ENCODE measurements at places on chromosomes 12 and 14. TPM values are rescaled to one million over a fixed set of nuclear protein-coding genes. Genes with fewer than 3 reads are reported as not detected.

DEPDC4 gene
- total RNA-seq = 5.1 TPM

- no peaks in the 10 kb centered on the region for H3K36me3 ChIP-seq
- H3K4me3 ChIP-seq = no peak overlapping the region
- no peak for DNase-seq
- H3K27me3 ChIP-seq = no peaks in the 10 kb centered on the region
- no peak overlapping the region for H3K27ac ChIP-seq
These were observed 43.3 kb upstream of the NT5DC3 start for GRCh38 chr12:103884316-103884715.

DNA sequence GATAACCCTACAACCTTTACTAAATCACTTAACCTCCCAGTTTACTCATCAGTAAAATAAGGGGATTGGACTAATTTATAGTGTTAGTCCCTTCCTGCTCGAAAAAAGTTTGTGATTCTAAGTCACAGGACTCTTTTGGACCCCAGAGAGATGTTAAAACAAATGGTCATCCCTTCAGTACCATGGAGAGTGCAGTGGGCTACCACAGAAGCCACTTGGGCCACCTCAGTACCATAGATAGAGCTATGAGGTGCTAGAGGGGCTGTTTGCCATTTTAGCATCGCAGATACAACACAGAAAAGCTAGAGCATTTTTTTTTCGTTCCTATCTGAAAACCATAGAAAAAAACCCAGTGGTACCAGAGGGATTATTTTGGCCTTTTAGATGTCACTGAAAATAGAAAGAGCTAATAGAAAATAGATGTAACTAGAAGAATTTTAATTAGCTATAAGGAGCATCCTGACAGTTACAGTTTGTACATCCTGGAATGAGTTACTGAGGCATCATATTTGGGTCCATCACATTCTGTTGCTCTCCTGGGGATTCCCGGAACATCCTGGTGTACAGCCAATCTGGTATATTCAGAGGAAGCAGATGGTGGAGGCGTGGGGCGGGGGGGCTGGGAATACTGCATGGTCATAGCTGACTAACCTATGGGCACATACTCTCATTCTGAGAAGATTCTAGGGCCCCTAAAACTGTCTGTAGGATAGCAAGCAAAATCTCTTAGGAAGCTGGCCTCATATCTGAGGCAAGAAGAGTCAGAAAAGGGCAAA is 2.8 kb downstream of the ZNF219 start:
- H3K4me1 ChIP-seq = peaks cover 22% of the 10 kb centered on the region
- peak; percentile 63 for DNase-seq
- H3K27me3 ChIP-seq = peaks cover 2% of the 10 kb centered on the region
- H3K27ac ChIP-seq = peak overlapping the region; percentile 12
- no peak overlapping the region for H3K4me3 ChIP-seq

- H3K36me3 ChIP-seq = peaks cover 15% of the 10 kb centered on the region
- H3K4me3 ChIP-seq = peak overlapping the region; percentile 48
- no peak overlapping the region for H3K27ac ChIP-seq
- peaks cover 30% of the 10 kb centered on the region for H3K4me1 ChIP-seq
- peak; percentile 75 for DNase-seq
- no peaks in the 10 kb centered on the region for H3K27me3 ChIP-seq
These were observed 43.5 kb downstream of the B4GALNT3 start for GRCh38 chr12:503111-503761.

- H3K27ac ChIP-seq = no peak overlapping the region
- H3K36me3 ChIP-seq = no peaks in the 10 kb centered on the region
- H3K27me3 ChIP-seq = no peaks in the 10 kb centered on the region
- peak; percentile 12 for DNase-seq
These were observed 445.4 kb downstream of the BCL11B start for GRCh38 chr14:98826618-98827017.

- H3K4me1 ChIP-seq = peaks cover 9% of the 10 kb centered on the region
- no peak for DNase-seq
- H3K4me3 ChIP-seq = no peak overlapping the region
- no peaks in the 10 kb centered on the region for H3K27me3 ChIP-seq
- no peaks in the 10 kb centered on the region for H3K36me3 ChIP-seq
These were observed 31.0 kb upstream of the LGALS3 start for GRCh38 chr14:55097881-55098560.

DNA sequence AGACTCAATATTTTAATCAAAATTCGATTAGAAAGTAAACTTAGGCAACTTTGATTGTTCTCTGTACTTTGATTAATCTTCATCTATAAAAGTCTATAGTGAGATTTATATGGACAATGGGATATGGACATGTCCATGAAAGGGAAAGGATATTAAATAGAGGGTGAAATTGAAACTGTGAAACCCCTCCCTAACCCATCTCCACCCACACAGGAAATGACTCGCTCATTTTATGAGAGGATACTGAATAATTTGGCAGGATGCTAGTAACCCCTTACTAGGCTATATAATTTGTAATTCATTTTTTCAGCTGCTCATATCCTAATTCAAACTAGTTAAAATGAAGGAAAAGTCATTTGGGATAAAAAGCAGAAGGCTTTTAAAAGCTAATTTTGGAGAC is 328.0 kb upstream of the ATP2B1 start:
- no peaks in the 10 kb centered on the region for H3K4me1 ChIP-seq
- no peaks in the 10 kb centered on the region for H3K36me3 ChIP-seq
- H3K4me3 ChIP-seq = no peak overlapping the region
- no peak for DNase-seq
- no peaks in the 10 kb centered on the region for H3K27me3 ChIP-seq
- no peak overlapping the region for H3K27ac ChIP-seq

SYNJ2BP gene
- 40.6 TPM for total RNA-seq

GLI1 gene
- total RNA-seq = 2.5 TPM

FITM1 gene
- total RNA-seq = not detected

ASCL1 gene
- total RNA-seq = not detected

ETFBKMT gene
- 2.4 TPM for total RNA-seq

DNA sequence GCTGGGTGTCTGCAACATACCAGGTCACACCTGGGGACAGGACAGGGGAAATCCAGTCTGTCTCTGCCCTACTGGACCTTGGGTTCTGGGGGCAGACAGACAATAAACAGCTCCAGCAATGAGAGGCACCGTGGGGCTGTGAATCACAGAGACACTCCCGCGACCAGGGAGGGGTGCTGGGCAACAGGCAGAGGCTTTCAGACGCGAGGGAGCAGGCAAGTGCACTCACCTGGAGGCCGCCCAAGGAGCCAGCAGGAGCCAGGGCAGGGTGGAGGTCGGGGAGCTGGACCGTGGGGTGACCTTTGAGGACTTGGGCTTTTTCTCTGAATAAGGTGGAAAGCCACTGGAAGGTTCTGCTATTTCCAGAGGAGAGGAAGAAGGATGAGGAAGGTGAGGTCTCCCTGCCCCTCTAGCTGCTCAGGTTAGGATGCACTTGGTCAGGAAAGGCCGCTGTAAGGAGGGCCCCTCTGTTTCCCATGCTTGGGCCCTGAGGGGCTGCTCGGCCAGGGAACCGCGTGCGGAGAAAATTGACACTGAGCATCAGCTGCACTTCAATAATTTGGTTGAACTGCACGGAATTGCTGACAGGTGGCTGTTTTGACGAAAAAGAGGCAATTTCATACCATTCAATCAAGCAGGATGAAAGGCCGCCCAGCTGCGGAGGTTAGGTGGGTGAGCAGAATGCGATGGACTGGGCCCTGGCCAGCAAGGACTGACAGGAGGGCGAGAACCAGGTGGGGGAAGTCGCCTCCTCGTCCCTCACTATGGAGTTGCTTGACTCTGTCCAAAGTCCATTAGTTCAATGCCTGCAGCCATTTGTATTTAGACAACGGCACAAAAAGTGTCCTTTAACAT is 42.2 kb downstream of the JAG2 start:
- H3K36me3 ChIP-seq = no peaks in the 10 kb centered on the region
- H3K4me3 ChIP-seq = no peak overlapping the region
- no peaks in the 10 kb centered on the region for H3K4me1 ChIP-seq
- H3K27me3 ChIP-seq = no peaks in the 10 kb centered on the region

DNA sequence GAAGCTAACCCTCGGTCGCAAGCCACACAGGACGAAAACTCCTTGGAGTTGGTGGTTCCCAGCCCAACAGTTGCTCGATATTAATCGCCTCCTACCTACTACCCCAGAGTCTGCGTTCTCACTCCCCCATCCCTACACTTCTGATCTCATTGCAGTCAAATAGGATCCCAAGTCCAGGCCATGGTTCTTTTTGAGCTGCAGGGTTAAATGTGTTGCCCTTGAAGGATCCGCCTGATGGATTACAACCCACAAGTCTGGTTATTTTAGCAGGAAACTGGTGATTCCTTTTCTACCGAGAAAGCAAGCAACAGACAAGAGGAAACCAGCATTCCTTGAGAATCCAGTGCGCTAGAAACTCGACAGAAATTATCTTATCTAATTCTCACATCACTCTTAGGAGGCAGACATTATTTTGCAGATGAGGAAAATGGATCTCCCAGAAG is 785 bp upstream of the NIN start:
- peak overlapping the region; percentile 75 for H3K4me3 ChIP-seq
- H3K27me3 ChIP-seq = peaks cover 92% of the 10 kb centered on the region
- no peaks in the 10 kb centered on the region for H3K36me3 ChIP-seq
- H3K27ac ChIP-seq = no peak overlapping the region

GRCh38 chr14:92475451-92476187 is 38.0 kb upstream of the RIN3 start:
- no peak overlapping the region for H3K27ac ChIP-seq
- H3K4me1 ChIP-seq = no peaks in the 10 kb centered on the region
- DNase-seq = no peak
- H3K36me3 ChIP-seq = no peaks in the 10 kb centered on the region

GRCh38 chr12:107853479-107853878 is 79.0 kb downstream of the ASCL4 start:
- no peak for DNase-seq
- peaks cover 83% of the 10 kb centered on the region for H3K27me3 ChIP-seq
- no peaks in the 10 kb centered on the region for H3K4me1 ChIP-seq
- no peaks in the 10 kb centered on the region for H3K36me3 ChIP-seq
- H3K4me3 ChIP-seq = no peak overlapping the region

Data from endodermal cell (in vitro differentiated cells).